Gastroesophageal sphincter (tissue), 4 donors: ENCODE measurements at places on chromosomes 2 and 18. TPM values are rescaled to one million over a fixed set of nuclear protein-coding genes. Genes with fewer than 3 reads are reported as not detected.
A peak's percentile ranks its signal among the peaks of the same experiment; 100 is the strongest.

CNGA3 gene
- 10.6 TPM for total RNA-seq

NEURL3 gene
- total RNA-seq: not detected

DNA sequence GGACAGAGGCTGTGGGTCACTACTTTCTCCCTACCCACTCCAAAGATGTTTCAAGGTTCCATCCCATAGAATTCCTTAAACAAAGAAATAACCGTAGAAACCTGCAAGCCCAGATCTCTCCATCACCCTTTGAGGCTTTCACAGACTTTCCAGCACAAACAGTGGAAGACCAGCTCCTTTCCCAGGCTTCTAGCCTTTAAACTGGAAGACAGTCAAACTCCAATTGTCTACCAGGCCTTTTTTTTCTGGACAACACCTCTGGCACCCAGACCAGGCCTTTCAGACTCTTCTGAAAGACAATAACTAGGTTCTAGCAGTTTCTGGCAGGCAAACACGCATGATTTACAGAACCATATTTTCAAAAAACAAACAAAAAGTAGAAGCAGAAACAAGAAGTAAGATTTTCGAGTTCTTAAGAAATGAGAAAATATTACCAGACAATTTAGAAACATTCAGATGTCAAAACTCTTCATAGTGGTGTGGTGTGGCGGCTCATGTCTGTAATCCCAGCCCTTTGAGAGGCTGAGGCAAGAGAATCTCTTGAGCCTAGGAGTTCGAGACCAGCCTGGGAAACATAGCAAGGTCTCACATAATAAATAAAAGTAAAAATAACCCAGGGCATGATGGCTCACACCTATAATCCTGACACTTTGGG is 106.8 kb upstream of the MSH2 start:
- H3K36me3 ChIP-seq: no peaks in the 10 kb centered on the region
- H3K4me1 ChIP-seq: no peaks in the 10 kb centered on the region
- no peak overlapping the region for H3K27ac ChIP-seq
- no peak for ATAC-seq
- no peak overlapping the region for H3K4me3 ChIP-seq

DNA sequence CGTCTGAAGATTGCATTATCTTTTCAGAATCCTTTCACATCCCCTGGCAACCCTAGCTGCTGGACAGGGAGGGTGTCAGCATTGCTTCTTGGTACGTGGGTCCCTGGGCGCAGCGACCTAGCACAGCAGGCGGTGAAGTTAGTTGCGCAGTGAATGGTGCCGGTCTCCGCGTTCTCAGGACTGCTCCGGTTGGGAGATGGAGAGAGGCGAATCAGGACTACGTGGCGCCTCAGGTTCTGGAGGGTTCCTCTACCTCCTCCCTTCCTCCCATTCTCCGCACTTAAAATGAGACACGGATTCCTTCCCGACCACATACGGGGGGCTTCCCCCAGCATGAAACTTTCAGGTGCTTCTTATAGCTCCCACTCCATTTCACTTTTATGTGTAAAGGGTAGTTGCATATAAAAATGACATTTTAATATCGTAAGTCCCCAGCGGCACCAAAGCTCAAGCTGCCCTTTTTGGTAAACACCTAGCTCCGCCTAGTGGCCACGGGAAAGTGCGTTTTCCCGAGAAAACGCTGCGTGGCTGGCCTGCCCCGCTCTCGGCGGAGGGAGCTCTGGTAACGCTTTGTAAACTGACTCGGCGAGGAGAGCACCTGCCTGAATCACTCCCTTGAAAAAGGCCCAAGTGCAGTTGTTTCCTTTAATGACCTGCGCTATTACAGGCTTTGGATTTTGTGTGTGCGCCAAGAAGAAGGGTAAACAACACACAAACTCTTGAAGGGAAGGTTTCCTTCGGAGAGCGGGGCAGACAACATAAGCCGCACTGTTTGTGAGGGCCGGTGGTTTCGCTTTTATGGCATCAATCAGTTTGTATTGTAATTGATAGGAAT is 32.9 kb upstream of the INHBB start:
- peak overlapping the region; percentile 2 for H3K4me3 ChIP-seq
- H3K36me3 ChIP-seq: no peaks in the 10 kb centered on the region
- peak; percentile 87 for ATAC-seq
- H3K4me1 ChIP-seq: peaks cover 19% of the 10 kb centered on the region
- no peak overlapping the region for H3K27ac ChIP-seq

DNA sequence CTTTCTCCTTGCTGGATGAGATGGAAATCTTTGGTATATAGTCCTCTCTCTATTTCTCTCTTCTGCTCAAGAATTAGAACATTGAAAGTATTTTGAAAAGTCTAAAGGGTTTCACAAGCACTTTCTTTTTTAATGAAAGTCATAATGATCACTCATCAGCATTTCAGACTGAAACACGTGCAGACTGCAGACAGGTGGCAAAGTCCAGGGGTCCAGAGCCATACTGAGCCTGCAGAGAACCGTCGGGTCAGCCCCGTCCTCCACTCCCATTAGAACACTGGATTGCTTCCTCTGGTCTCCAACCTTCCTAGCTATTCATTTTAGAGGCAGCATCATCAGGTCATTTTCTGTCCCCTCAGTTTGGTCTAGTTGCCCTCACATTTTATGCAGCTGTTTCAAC is 3.1 kb downstream of the TMEM247 start:
- H3K27ac ChIP-seq: no peak overlapping the region
- H3K4me1 ChIP-seq: no peaks in the 10 kb centered on the region
- H3K4me3 ChIP-seq: no peak overlapping the region
- no peak for ATAC-seq
- no peaks in the 10 kb centered on the region for H3K27me3 ChIP-seq
- H3K36me3 ChIP-seq: no peaks in the 10 kb centered on the region

GRCh38 chr2:190575263-190575662 is 40.7 kb upstream of the NEMP2 start:
- ATAC-seq: no peak
- no peaks in the 10 kb centered on the region for H3K36me3 ChIP-seq
- H3K27me3 ChIP-seq: no peaks in the 10 kb centered on the region
- H3K27ac ChIP-seq: no peak overlapping the region

DNA sequence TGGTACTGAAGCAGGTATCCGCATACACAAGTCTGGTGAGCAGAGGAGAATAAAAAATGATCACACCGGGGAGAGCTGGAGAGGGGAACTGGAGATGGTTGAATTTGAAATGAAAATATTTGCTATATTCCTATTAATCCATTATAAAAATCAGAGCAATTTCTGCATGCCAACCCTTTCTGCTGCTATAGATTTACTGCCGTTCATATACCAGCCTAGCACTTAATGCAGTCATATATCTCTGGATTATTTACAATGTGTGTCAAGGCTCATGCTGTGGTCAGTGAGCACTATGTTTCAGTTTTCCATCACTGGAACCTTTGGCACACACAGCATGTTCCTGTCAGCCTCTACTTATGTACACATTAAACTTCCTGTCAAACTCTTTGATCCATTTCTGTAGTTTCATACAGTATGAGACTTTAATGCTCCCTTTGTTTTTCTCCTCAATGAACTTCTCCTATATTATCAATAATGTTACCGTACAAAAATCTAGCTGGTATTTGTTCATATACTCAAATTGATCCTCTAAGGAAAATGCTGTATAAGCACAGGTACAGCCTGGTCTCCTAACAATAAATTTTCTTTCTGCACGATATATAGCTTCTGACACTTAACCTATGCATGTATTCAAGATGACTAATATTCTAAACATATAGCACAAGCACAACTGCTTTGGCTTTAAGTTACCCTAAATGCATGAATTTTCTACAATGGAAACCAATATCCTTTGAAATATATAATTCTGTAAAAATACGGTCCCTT is 36.7 kb downstream of the FANCL start:
- H3K36me3 ChIP-seq: no peaks in the 10 kb centered on the region
- no peaks in the 10 kb centered on the region for H3K27me3 ChIP-seq
- no peaks in the 10 kb centered on the region for H3K4me1 ChIP-seq
- H3K27ac ChIP-seq: no peak overlapping the region
- no peak for ATAC-seq

- H3K27ac ChIP-seq: no peak overlapping the region
- no peak overlapping the region for H3K4me3 ChIP-seq
- no peak for ATAC-seq
- peaks cover 7% of the 10 kb centered on the region for H3K27me3 ChIP-seq
- H3K4me1 ChIP-seq: no peaks in the 10 kb centered on the region
Observed at GRCh38 chr2:240689975-240690374, 1.7 kb upstream of the AQP12A start.
